Fibroblast of mammary gland (primary cell): ENCODE measurements at places on chromosomes 7 and 10.

DNA sequence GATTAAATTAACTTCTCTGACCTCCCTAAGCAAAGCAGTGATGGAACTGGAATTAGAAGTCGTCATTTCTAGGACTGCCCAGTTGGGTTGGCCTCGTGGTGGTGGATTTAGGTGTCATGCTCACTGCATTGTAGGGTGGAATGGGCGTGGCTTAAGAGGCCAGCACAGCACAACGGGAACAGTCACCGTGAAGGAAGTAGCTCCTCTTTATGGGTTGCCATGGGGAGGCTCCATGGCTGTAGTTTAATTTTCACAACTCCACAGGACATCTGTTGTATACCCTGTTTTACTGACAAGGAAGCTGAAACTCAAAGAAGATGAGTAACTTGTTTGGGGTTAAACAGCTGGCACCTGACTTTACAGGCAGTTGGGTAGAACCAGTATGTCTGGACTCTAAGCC is 208.3 kb downstream of the CELF2 start:
- peak; percentile 3 for DNase-seq

GRCh38 chr10:59655309-59655708 is 54.3 kb downstream of the SLC16A9 start:
- peak; percentile 12 for DNase-seq

DNA sequence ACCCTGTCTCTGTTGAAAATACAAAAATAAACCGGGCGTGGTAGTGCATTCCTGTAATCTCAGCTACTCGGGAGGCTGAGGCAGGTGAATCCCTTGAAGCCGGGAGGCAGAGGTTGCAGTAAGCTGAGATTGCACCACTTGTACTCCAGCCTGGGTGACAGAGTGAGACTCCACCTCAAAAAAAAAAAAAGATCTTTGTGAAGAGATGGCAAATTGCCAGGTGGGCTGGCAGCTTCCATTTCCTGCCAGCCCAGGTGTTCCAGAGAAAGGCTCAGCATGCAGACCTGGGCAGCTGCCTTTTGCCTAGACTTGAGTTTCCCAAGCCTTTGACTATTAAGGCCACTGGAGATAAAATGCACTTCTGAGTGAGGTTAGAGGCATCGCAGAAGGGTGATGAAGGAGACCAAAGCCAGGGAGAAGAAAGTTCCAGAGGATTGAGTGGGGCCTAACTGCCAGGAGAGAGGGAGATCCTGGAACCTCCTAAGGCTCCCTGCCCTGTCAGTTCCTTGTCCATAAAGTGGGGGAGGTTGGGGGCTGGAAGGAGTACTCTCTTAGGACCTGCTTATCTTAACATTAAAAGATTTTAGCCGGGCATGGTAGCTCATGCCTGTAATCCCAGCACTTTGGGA is 10.0 kb upstream of the DDIT4 start:
- no peak for DNase-seq

GRCh38 chr10:132509506-132510173 is 27.9 kb upstream of the INPP5A start:
- DNase-seq = no peak

GRCh38 chr7:90816511-90817142 is 220.5 kb downstream of the CDK14 start:
- peak; percentile 99 for DNase-seq
